ENCODE measurements at places on chromosomes 2 and 18.

GRCh38 chr2:230327418-230328154 is 593 bp downstream of the SP140L start:
- DNase-seq = no peak

- no peak for DNase-seq
Observed at GRCh38 chr2:98833172-98833916, 102.4 kb upstream of the MGAT4A start.

DNA sequence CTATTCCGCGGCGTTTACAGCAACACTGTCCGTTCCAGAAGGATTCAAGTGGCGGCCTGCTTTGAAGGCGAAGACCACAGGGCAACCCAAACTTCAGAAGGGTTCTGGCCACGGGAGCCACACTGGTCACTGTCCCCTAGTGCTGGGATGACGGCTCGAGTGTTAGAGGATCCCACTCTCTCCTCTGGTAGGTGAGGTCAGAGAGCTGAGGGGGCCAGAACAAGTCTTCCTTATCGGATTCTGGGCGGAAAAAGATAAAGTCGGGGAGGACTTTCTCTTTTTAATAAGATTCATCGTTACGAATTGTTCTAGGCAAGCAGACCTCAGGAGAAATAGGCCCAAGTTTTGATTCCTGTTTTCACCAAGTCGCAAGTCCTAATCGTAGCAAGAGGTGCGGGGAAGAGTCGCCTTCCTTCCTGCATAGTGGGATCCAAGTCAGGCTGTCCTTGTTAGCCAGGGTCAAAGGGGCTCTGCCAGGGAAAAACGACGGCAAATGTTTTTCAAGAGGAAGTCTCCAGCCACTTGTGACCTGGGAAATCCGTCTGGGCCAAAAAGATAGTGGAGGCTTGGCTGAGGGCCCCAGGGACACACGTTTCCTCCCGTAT is 864 bp upstream of the MYL12A start:
- no peak for DNase-seq

GRCh38 chr2:8704906-8705305 is 23.1 kb downstream of the ID2 start:
- DNase-seq = no peak

GRCh38 chr18:55912919-55913318 is 324.9 kb upstream of the TCF4 start:
- no peak for DNase-seq

- no peak for DNase-seq
Observed at GRCh38 chr2:61943251-61943650, 37.8 kb downstream of the COMMD1 start.

DNA sequence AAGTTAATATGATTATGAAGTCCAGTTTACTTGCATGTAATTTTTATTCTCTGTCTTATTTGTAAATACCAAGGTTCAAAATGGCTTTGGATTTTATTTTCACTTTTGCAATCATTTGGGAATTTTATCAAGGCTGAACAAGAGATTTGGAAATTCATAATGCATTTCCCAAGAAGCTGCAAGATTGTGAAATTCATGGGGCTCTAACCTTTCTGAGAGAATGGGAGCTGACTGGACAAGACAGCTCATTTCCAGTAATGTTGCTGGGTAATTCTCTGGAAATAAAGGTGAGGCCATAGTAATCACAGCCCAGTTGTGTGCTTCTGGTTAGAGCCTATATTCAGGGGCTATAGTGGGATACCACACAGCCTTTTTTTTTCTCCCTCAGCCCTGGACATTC is 21.5 kb upstream of the NABP1 start:
- DNase-seq = no peak

DNA sequence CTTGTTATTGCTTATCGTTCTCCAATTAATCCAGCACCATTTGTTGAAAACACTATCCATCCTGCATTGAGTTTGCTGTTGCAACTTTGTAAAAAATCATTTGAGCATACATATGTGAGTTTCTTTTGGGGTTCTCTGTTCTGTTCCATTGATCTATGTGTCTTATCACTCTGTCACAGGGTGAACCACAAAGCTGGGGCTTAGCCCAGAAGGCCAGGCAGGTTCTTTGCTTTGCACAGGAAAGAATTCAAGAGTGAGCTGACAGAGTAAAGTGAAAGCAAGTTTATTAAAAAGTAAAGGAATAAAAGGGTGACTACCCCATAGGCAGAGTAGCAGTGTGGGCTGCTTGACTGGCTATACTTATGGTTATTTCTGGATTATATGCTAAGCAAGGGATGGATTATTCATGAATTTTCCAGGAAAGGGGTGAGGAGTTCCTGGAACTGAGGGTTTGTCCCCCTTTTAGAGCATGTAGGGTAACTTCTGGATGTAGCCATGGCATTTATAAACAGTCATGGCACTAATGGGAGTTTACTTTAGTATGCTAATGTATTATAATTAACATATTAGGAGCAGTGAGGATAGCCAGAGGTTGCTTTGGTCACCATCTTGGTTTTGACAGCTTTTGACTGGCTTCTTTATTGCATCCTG is 46.8 kb downstream of the RNF138 start:
- no peak for DNase-seq

DNA sequence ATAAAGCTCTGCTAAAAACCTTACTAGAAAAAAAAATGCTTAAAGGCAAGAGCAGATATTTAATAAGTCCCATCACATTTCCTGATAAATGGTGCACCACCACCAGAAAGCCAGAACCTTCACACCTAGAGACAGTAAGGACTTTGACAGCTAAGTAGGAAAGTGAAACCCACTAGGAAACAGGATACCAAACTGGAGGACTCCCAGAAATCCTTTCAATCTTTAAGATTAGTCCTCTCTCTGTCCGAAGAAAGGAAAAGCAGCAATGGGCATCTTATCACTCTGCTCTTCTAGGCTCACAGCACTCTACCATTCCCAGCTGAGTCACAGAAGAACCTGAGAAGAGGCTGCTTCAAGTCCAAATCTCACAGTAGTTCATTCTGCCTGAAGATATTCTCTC is 3.7 kb downstream of the DYM start:
- DNase-seq = no peak

DNA sequence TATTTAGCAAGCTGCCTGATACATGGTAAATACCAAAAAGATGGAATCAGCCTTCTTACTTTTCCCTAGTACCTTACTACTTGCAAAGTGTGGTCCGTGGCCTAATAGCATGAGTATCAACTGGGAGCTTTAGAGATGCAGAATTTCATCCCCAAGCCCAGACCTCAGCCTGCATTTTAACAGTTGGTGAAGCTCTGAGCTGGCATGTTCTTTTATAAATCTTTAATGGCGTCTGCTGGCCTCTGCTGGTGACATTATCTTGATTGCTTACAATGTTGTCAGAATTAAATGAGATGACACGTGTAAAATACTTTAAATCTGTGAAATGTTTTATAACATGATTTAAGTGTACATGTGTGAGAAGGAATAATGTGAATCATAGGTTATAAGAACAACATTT is 115.1 kb upstream of the NOSTRIN start:
- no peak for DNase-seq

DNA sequence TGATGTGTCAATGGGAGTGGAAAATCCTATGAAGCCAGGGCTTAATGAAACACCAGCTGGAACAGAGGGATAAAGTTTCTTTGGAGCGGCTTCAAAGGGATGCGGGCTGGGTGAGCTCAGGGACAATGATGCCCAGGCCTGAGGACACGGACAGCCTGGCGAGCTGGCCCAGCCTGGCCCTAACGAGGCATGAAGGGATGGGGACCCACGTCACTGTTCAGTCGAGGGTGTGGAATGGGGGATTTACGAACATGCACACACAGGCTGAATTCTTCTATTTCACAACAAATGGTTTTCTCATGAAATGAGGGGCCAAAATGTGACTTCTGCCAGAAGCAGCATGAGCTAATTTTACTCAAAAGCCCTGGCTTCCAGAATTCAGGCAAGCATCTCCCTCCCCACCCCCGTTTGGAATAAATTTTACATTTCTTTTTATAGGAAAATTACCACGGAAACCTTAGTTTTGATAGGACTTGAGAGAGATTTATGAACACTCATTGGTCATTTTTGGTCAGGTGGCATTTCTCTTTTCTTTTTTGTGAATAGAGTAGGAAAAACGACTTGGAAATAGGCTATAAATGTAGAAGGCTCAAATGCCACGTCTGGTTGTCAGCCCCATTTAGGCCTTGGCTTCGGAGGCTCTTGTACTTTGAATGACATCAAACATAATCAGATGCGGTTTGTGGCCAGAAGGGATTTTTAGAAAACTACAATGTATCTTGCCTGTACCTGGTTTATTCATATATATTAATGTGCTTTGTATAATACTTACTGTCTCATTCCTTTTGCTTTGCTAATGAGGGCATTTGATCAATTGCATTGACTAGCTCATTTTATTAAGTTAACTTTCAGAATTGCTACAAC is 893.8 kb upstream of the CELF4 start:
- DNase-seq = no peak

- no peak for DNase-seq
Observed at GRCh38 chr2:37985333-37985732, 60.2 kb downstream of the RMDN2 start.

DNA sequence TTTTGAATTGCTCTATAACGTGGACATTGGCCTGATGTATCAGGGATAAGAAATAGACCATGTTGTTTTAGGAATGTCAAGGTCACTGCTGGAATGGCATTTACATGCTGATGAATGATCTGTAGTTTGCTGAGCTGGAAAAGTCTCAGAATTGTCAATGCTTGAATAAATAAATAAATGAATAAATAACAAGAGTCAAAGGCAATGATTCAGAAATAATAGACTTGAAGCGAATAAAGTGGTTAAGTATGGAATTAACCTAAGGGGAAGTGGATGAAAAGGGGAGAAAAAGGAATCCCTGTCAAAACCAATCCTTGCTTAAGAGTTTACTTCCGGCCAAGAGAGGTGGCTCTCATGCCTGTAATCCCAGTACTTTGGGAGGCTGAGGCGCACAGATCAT is 1620.0 kb downstream of the SUCLG1 start:
- DNase-seq = no peak

- DNase-seq = no peak
Observed at GRCh38 chr2:61774351-61774750, 79.5 kb downstream of the FAM161A start.

- no peak for DNase-seq
Observed at GRCh38 chr2:36361396-36361795, 5.8 kb downstream of the CRIM1 start.

GRCh38 chr2:88448248-88448647 is 4.2 kb downstream of the FOXI3 start:
- no peak for DNase-seq

DNA sequence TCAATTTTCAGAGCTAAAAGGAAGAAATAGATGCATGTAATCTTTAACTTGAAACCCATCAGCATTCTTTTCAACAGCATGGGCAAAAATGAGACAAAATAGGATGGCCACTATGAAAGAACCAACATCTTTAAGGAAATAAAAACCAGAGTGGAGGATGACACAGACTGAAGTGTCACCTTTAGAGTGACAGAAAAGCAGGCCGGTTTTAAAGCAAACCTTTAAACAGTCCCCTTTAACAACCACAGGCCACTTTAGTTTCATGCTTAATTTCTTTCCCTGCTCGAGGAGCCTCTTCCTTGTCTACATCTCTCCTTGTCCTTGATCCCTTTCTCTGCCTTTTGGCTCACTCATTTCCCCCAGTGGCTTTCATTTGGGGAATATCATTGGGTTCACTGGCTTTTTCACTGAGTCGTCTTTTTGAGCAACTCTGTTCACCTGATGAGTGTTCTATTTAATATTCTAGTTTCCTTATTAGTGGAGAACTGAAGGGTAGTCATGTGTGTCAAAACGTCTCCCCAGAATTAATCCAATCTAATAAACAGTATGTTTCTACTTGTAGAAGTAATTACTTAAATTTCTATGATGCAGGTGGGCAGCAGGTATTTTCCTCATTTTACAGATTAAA is 72.5 kb downstream of the DOCK10 start:
- DNase-seq = no peak

- no peak for DNase-seq
Observed at GRCh38 chr2:241499146-241499965, 9.0 kb downstream of the STK25 start.

DNA sequence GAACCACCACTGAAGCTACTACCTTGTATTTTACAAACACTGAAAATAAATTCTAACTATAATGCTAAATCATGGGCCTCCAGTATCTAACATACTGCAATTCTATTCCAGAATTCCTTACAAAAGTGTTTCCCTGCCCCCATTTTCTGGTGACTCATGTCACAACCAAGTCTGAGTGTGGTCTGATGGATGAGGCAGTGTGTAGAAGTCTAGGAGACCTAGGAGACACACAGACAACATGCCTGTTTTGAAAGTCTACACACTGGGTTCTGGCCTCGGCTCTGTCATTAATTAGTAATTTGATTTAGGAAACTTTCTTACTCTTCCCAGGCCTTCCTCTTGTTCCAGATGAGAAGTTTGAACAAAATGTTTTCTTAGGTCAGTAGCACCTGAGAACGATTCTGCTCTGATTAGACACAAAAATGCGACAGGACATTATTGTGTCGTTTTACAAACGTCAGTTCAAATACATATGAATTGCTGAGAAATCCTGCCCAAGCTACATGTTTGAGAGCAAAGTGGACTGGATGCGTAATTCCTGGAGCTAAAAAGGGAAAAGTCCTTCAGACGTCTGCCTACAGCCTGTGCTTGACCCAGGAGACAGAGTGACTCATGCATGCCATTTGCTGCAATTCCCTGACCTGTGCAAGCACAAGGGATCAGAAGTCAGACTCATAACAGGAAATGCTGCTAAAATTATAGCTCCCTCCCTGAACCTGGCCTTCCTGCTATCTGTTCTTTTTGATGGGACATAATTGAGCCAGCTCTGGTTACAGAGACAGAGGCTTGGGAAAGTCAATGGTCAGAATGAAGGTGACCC is 494.4 kb downstream of the SOX11 start:
- no peak for DNase-seq

- no peak for DNase-seq
Observed at GRCh38 chr2:172464400-172465129, 37.2 kb downstream of the ITGA6 start.

DNA sequence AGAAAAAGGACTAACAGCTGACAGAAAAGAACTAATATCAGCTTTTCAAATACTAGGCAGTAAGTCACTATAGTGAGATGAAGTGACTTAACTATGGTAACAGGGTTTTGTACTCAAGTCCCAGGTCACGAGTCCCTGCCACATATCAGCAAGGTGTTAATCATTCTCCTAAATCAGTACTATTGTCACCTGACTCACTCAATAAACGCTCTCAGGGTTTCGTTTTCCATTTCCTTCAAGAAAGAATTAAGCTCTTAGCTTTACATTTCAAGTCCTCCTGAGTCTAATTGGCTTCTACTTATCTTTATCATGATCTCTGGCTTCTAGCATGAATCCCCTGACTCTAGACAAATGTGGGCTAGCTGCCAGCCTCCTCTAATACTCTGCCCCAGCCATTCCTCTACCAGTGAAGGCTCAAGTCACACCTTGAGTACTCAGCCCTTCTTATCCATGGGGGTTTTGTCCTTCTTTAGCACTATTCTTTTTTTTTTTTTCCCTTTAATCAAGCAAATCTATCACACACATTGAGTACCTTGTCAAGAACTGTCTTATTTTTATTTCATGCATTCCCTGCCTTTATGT is 20.0 kb downstream of the BUB1 start:
- no peak for DNase-seq

GRCh38 chr2:72212486-72212855 is 64.8 kb upstream of the CYP26B1 start:
- DNase-seq = no peak

GRCh38 chr18:24727685-24728084 is 267.2 kb downstream of the HRH4 start:
- DNase-seq = no peak
